ENCODE measurements at places on chromosomes 12 and 14.

DNA sequence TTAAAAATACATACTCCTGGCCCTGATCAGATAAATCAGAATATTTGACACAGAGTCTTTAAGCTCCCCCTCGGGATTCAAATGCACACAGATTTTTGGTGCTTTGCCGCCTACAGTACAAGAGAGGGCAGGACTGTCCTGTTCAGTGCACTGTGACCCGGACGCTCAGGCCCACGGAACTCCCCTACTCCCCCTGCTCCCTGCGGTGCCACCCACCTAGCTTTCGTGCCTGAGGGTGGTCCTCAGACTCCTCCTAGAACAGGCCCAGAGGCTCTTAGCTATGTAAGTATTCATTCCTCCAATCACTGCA lies 13.7 kb upstream of the SERPINA3 start:
- no peak for DNase-seq

DNA sequence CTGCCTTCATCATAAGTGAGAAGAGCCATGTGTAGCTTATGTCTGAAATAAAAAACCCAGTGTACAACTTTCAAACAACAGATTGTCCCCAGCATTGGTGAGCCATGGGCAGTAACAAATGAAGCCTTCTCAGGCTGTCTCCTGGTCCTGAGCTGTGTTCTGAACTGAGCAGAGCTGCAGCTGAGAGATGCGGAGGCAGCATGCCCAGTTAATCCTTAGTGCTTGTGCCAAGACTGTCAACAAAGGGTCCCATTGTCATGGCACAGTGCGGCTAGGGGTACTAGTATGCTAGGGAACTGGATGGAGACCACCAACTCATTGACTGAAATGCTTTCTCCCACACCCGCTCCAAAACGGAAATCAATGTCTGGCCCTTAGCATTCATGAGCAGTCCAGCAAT lies 154.3 kb downstream of the RMST start:
- no peak for DNase-seq

DNA sequence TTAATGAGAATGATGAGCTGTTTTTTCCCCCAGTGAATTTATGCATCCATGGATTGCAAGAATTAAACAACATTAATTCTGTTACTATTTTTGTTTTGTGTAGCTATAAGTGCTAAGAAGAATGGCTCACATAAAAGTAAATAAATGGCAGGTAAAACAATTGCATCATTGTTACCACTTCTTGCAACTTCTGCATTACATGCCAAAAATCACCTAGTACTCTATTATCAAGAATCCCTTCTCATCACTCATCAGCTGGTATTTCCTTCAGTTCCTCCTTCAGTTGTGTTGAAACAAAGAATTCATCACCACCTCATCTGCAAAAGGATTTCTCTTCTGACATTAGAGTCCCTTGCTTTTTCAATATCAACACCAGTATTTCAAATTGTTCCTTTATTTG lies 773 bp downstream of the A2M start:
- DNase-seq: no peak

- no peak for DNase-seq
These were observed 196.1 kb upstream of the CDKN3 start for GRCh38 chr14:54200726-54201125.

DNA sequence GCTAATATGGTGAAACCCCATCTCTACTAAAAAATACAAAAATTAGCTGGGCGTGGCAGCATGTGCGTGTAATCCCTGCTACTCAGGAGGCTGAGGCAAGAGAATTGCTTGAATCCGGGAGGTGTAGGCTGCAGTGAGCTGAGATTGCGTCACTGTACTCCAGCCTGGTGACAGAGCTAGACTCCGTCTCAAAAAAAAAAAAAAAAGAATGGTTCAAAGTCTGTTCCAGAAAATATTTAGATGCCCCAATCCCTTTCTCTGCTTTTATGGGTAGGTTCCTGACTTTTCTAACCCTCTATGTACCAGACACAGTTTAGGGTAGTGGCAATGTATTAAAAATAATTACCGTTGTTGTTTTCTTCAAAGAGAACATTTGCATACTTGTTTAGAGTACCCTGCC lies 161.4 kb downstream of the STXBP6 start:
- DNase-seq: no peak

GRCh38 chr12:94561943-94562411 lies 88.4 kb downstream of the TMCC3 start:
- DNase-seq: no peak

- DNase-seq: no peak
These were observed 209.1 kb downstream of the TTC7B start for GRCh38 chr14:90607141-90607540.

GRCh38 chr12:112176321-112177010 lies 51.1 kb downstream of the TRAFD1 start:
- DNase-seq: no peak

GRCh38 chr12:111225307-111225706 lies 143.6 kb downstream of the PHETA1 start:
- DNase-seq: no peak

DNA sequence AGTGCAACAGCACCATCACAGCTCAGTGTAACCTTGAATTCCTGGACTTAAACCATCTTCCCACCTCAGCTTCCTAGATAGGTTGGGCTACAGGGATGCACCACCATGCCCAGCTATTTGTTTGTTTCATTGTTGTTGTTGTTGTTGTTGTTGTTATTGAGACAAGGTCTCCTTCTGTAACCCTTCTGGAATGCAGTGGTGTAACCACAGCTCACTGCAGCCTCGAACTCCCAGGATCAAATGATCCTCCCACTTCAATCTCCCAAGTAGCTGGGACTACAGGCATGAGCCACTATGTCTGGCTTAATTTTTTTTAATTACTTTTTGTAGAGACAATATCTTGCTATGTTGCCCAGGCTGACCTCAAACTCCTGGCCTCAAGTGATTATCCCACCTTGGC lies 1.2 kb upstream of the NEMP1 start:
- no peak for DNase-seq

GRCh38 chr14:72616294-72616693 lies 277.6 kb downstream of the DPF3 start:
- DNase-seq: no peak

- no peak for DNase-seq
These were observed 20.2 kb downstream of the VRTN start for GRCh38 chr14:74368441-74368840.

DNA sequence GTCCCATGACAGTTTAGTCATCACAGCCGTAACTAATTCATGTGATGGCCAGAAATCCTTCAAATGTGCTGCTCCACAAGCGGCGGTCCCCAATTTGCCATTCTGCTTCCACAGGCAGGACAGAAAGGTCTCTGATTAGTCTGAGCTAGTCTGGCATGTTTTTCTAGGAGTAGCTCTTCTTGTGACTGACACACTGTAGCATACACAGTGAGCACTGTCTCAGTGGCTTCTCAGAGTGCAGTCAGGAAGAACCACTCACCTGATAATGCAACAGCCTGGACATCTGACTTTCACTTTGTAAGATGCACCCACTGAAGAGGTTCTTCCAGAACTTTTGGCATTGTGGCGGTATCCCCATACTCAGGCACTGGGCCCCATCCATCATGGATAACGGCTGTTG lies 1266.2 kb downstream of the TMEM121 start:
- DNase-seq: no peak

DNA sequence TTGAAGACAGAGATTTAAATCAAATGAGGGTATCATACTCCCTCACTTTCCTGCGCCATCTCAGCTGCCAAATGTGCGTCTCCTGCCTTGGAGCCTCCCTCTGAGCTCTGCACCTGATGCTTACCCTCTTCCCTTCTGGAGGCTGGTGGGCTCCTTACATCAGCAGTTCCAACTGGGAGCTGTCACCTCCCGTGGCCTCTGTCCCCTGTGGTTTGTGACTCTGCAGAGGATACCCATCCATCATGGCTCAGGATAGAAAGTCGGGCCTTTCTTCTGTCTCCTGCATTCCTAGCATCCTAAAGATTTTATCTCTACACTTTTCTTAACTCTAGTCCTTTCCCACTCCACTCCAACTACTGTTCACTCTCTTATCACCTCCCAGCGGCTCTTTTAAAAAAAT lies 570.6 kb downstream of the BCL11B start:
- DNase-seq: no peak

DNA sequence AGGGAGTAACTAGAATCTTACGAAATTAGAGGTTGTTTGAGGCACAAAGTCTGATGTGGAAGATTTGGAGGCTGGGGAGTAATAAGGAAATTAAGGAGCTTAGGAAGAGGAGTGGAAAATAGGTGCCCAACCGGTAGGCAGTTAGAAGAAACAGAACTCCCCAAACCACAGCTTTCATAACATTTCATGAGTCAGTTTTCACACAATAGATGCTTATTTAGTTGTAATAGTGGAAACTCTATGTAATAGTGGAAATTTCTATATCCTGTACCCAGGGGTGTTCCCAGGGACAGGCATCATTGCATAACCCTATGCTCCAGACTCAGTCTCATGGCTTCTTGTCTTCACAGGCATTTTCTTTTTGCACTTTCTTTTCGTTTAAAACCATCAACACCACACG lies 8.3 kb downstream of the C3AR1 start:
- no peak for DNase-seq

DNA sequence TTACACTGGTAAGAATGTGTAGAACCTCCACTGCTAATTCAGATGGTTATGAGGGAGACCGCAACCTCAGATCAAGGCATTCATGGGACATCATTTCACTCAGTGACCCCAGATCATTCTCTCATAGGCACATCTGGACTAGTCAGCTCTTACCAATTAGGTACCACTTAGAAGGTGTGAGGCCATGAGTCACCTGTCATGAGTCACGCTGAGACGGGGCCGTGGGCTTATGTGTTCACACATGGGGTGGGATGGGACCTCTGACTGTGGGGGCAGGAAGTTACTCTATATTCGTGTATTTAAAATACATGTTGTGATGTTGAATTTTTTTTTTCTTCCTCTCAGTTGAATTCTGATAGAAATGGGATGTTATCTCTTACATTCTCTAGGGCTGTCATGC lies 55.9 kb downstream of the CCDC92 start:
- DNase-seq: peak; percentile 27

DNA sequence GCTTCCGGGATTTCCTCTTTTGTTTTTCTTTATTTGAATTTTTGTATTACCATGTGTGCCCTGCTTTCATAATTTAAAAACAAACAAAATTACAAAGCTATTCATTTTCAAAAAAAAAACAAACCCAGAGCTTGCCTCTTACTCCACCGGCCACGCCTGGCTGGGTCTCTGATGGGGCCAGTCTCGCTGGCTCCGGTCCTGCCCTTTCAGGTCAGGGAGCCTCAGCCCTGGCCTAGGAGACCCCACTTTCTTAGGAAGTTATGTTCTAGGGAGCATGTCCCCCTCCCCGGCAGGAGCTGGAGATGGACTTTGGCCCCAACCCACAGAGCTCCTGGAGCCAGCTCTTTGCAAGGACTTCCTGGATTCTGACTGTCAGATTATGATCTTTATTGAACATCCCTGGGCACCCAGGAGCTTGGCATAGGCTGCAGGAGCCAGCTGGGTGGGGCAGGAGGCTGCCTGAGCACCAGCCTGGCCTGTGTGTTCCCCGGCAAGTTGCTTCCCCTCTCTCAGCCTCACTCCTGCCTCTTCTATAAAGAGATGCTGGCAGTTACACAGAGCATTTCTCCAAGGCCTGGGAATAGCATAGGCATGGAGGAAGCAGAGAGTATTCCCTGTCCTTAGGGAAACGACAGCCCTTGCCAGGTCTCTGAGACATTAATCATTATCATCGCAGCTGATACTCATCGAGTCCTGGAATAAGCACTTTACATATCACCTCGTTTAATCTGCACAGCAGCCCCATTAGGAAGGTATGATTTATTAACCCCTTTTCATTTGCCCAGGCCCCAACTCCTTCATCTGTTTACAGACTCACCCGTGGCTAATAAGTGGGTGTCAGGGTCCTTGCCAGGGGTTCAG lies 3.5 kb downstream of the DEGS2 start:
- DNase-seq: no peak

GRCh38 chr14:49972131-49972671 lies 79.3 kb downstream of the ARF6 start:
- DNase-seq: no peak

- no peak for DNase-seq
These were observed 279.7 kb upstream of the AMIGO2 start for GRCh38 chr12:47359310-47360092.

GRCh38 chr14:82779301-82779700 lies 1245.6 kb upstream of the SEL1L start:
- no peak for DNase-seq

DNA sequence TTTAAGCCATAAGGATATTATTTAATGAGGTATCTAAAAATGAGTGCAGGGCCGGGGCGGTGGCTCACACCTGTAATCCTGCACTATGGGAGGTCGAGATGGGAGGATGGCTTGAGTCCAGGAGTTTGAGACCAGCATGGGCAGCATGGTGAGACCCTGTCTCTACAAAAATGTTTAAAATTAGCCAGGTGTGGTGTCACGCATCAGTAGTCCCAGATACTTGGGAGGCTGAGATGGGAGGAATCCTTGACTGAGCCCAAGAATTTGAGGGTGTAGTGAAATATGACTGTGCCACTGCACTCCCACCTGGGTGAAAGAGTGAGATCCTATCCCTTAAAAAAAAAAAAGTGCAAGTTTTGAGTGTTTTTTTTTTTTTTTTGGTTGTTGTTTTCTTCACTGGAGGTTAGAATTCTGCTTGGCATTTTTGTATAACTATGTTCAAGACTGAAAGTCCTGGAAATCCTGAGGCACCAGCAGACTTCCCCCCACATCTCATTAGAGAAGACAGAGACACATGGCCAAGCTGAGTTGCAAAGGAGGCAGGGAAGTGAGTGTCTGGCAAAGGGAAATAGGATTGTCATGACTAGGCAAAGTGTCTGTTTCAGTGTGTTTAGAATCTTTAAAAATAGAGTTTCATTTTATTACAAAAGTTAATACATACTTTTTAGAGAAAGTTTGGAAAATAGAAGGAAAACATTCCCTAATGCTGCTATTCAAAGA lies 53.5 kb upstream of the DUSP6 start:
- DNase-seq: no peak

GRCh38 chr12:57491393-57492280 lies 3.8 kb downstream of the MARS1 start:
- no peak for DNase-seq

GRCh38 chr12:2682296-2683251 lies 112.2 kb upstream of the FKBP4 start:
- no peak for DNase-seq

- no peak for DNase-seq
These were observed 2.1 kb upstream of the YY1 start for GRCh38 chr14:100236881-100237280.

DNA sequence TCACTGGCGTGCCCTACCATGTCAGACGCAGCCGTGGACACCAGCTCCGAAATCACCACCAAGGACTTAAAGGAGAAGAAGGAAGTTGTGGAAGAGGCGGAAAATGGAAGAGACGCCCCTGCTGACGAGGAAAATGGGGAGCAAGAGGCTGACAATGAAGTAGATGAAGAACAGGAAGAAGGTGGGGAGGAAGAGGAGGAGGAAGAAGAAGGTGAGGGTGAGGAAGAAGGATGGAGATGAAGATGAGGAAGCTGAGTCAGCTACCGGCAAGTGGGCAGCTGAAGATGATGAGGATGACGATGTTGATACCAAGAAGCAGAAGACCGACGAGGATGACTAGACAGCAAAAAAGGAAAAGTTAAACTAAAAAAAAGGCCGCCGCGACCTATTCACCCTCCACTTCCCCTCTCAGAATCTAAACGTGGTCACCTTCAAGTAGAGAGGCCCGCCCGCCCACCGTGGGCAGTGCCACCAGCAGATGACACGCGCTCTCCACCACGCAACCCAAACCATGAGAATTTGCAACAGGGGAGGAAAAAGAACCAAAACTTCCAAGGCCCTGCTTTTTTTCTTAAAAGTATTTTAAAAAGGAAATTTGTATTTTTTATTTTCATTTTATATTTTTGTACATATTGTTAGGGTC lies 13.2 kb downstream of the TRIP11 start:
- no peak for DNase-seq

Measured in stimulated activated CD4-positive, alpha-beta T cell treated with anti-CD3 and anti-CD28 coated beads, Interleukin-1b, Interleukin-23, amount 100 ng/mL, for 1 hour (primary cell).